ENCODE measurements at places on chromosomes 5 and 9. TPM values are rescaled to one million over a fixed set of nuclear protein-coding genes. Genes with fewer than 3 reads are reported as not detected.

DNA sequence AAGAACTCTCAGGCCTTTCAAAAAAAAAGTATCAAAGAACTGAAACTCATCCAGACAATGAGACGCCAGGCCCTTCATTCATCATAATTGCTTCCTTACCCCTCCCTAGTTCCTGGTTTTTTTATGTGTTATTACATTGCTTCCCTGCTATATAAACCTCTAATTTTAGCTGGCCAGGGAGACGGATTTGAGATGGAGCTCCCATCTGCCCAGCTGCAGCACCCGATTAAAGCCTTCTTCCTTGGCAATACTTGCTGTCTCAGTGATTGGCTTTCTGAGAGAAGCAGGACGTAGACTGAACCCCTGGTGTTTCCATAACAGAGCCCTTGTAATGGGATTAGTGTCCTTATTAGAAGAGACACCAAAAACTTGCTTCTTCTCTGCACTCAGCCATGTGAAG, 62.4 kb downstream of the BARX1 start:
- no peak for DNase-seq

FCN2 gene
- not detected for total RNA-seq

DNA sequence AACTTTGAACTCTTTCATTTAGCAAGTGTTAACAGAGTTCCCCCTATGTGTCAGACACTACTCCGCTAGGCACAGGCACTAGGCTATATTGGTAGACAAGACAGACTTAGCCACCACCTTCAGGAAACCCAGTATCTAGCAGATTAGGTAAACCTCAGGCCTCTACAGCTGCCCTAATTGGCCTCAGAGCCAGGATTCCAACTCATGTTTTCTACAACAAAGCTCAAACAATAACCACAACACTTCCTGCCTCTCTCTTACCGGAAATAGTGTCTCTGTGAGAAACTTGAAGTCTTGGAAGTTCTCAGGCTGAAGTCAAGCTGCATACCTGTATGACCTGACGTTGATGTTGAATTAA, 116.6 kb upstream of the SLC44A1 start:
- DNase-seq = no peak

GRCh38 chr9:31323726-31324444, 1060.6 kb upstream of the ACO1 start:
- no peak for DNase-seq

SLC36A2 gene
- not detected for total RNA-seq

SMIM33 gene
- not detected for total RNA-seq

LMNB1 gene
- 16.0 TPM for total RNA-seq

DNA sequence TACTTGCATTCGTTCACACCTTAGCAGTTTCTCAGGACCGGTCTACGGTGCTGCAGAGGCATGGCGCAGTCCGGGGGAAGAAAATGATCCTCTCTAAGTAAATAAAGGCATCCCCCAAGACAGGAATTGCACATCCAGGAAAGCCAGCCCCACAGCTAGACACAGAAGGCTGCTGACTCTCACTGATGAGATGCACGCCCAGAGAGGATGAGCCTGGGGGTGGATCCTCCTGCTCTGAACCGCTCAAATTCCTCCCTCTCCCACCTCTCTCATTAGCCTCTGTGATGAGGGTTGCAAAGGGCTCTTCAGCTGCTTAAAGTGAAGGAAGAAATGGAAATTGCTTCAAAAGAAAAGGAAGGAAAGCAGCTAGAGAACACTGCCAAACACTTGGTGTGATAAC, 132.4 kb downstream of the TTLL11 start:
- DNase-seq = no peak

- no peak for DNase-seq
Measured at GRCh38 chr9:5089737-5090136, 95.7 kb downstream of the INSL6 start.

GAPT gene
- total RNA-seq = not detected
